ENCODE measurements at places on chromosomes 7 and 10.

DNA sequence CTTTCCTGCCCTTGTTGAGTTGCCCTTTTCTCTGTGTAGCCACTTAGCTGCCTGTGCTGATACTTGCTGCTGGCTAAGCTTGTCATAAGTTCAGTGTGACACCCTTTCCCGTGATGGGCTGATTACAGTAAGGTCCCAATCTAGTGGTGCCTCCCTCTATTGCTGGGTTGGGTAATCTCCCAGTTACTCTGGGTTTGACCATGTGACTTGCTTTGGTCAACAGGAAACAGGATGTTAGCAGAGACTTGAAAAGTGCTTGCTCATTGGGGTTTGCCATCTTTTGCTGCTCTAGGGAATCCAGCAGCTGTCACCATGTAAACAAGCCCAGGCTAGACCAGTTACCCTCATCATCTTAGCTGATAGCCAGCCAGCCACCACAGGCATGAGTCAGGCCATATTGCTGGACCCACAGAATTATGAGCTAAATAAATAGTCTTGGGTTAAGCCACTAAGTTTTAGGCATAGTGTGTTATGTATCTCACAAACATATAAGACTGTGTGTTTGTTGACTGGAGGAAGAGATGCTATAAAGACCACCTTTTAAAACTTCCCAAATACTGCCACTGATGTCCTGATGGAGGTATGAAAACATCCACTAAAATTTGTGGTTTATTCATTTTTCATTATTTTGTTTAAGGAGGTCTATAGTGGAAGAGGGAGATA lies 4.0 kb upstream of the LEP start:
- DNase-seq: no peak

DNA sequence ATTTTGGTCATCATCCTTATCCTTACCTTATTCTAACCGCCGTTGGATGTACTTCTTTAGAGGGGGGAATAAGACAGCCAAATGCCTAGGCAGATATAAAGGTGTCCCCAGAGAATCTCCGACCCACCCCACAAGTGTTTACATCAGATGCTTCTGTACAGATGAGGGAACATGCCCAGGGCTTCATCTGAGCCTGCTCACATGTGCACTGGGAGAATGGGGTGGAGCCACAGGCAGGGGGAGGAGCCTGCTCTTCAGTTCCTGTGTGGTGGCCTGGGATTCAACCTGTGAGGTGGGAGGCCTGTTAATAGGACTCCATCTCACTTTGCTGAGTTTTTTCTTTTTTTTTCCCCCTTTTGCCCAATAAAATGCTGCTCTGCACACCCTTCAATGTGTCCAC lies 27.6 kb upstream of the OPTN start:
- no peak for DNase-seq

- DNase-seq: no peak
These were observed 652 bp downstream of the KAZALD1 start for GRCh38 chr10:101062232-101063049.

- DNase-seq: no peak
These were observed 4.1 kb downstream of the PRSS2 start for GRCh38 chr7:142774826-142775225.

DNA sequence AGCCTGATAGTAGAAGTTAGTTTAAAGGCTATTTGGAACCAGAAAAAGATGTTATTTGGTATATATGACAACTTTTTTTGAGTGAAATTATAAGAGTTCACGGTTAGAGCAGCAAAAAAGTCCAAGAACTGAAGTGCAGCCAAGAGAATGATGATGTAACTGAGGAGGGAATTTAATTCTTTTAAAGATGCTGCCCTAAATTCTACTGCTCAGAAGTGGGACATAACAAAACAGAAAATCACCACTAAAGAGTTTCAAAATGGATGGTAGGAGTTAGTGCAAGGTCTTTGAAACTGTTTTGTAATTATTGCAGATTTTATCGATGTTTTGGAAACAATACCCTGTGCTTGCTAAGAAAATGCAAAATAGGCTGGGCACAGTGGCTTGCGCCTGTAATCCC lies 6.5 kb downstream of the SAMD8 start:
- DNase-seq: no peak

Measured in activated naive CD4-positive, alpha-beta T cell (primary cell).